Sigmoid colon (tissue), 7 donors: ENCODE measurements at places on chromosomes 2 and 18. TPM values are rescaled to one million over a fixed set of nuclear protein-coding genes. Genes with fewer than 3 reads are reported as not detected.

Gene TANC1
- total RNA-seq: 74.5 TPM

- no peaks in the 10 kb centered on the region for H3K27me3 ChIP-seq
- H3K4me3 ChIP-seq: no peak overlapping the region
- no peaks in the 10 kb centered on the region for H3K36me3 ChIP-seq
- no peak overlapping the region for H3K27ac ChIP-seq
These were observed 22.2 kb upstream of the IL1RN start for GRCh38 chr2:113105047-113105785.

- no peak for DNase-seq
- no peaks in the 10 kb centered on the region for H3K4me1 ChIP-seq
- no peaks in the 10 kb centered on the region for H3K36me3 ChIP-seq
- H3K27me3 ChIP-seq: no peaks in the 10 kb centered on the region
- H3K4me3 ChIP-seq: no peak overlapping the region
These were observed 390.6 kb downstream of the ERBB4 start for GRCh38 chr2:212147921-212148513.

DNA sequence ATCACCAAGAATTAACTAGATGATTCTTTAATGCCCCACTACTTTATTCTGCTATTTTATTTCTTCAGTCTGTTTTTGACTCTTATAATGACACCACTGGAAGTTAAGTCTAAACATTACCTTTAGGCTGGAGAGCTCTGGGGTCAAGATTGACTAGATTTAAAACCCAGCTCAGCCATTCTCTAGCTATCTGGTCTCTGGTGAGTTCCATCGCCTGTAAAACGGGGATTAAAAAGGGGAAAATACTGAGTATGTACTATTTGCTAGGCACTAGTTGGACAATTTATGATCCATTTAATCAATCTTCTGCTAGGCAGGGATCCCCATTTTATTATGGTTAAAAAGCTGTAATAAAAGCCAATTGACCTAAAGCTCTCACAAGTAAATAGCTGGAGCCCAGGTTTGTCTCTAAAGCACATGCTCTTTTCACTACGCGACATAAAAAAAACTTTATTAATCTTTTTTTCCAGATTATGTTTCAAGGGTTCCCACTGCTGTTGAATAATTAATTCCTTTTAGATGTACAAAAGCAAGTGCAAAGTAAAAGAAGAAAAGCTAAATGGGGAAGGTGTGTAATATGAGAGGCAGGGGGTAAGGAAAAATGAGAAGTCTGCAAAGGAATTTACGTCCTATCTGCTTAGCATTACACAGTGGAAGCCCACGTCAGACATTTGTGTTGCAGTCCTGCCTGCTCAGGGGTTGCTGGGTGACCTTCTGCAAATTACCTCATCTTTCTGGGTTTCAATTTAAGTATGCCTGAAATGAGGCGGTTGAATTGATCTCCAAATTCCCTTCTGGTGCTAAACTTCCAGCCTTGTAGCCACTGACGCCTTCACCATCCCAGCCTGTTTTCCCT is 918 bp upstream of the NABP1 start:
- H3K4me1 ChIP-seq: peaks cover 9% of the 10 kb centered on the region
- H3K4me3 ChIP-seq: peak overlapping the region; percentile 60
- H3K27ac ChIP-seq: peak overlapping the region; percentile 86
- DNase-seq: peak; percentile 82
- no peaks in the 10 kb centered on the region for H3K36me3 ChIP-seq
- no peaks in the 10 kb centered on the region for H3K27me3 ChIP-seq

Gene VWA3B
- not detected for total RNA-seq

Gene ITGAV
- total RNA-seq: 72.4 TPM

Gene NYAP2
- total RNA-seq: not detected

- no peaks in the 10 kb centered on the region for H3K27me3 ChIP-seq
- no peak overlapping the region for H3K27ac ChIP-seq
- no peaks in the 10 kb centered on the region for H3K36me3 ChIP-seq
- DNase-seq: no peak
- no peaks in the 10 kb centered on the region for H3K4me1 ChIP-seq
- no peak overlapping the region for H3K4me3 ChIP-seq
These were observed 294.5 kb downstream of the CCDC178 start for GRCh38 chr18:33146014-33146413.

Gene DSG4
- total RNA-seq: not detected

DNA sequence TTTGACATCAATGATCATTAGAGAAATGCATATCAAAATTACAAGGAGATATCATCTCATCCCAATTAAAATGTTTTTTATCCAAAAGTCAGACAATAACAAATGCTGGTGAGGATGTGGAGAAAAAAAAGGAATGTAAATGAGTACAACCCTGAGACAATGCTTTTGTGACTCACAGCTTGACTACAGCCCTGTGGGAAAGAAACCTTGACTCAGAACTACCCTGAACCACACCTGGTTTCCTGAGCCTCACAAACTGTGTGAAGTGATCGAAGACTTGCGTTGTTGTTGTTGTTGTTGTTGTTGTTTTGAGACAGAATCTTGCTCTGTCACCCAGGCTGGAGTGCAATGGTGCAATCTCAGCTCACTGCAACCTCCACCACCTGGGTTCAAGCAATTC is 266.6 kb upstream of the MYT1L start:
- H3K4me1 ChIP-seq: no peaks in the 10 kb centered on the region
- H3K27ac ChIP-seq: no peak overlapping the region
- no peak for DNase-seq
- no peaks in the 10 kb centered on the region for H3K27me3 ChIP-seq
- no peaks in the 10 kb centered on the region for H3K36me3 ChIP-seq

- H3K4me3 ChIP-seq: no peak overlapping the region
- DNase-seq: no peak
- no peaks in the 10 kb centered on the region for H3K4me1 ChIP-seq
- no peak overlapping the region for H3K27ac ChIP-seq
- H3K36me3 ChIP-seq: no peaks in the 10 kb centered on the region
These were observed 787.3 kb upstream of the RAB6C start for GRCh38 chr2:129192117-129192516.

DNA sequence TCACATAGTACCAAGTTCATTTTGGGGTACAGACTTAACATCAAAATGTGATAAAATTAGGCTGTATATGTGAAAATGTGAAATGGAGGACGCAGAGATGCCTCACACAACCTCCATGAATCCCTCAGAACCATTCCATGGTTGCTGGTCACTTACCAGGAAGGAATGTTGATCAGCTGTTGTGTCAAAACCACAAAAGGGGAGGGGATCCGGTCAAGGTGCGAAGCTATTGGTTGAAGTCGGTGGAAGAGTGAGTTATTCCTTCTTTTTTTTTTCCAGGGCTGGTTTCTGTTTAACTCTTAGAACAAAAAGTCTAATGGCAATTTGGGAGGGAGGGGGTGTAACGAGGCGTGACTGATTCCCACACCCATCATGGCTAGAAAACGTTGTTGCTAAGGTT is 32.3 kb upstream of the REG3A start:
- no peak for DNase-seq
- H3K27ac ChIP-seq: no peak overlapping the region
- no peaks in the 10 kb centered on the region for H3K4me1 ChIP-seq

GRCh38 chr2:218734190-218734975 is 23.7 kb downstream of the TTLL4 start:
- H3K27ac ChIP-seq: peak overlapping the region; percentile 1
- peaks cover 20% of the 10 kb centered on the region for H3K4me1 ChIP-seq
- no peak overlapping the region for H3K4me3 ChIP-seq
- no peaks in the 10 kb centered on the region for H3K27me3 ChIP-seq
- DNase-seq: no peak
- H3K36me3 ChIP-seq: no peaks in the 10 kb centered on the region

Gene CDKL4
- 0.82 TPM for total RNA-seq

GRCh38 chr2:98975611-98976010 is 39.6 kb upstream of the CRACDL start:
- H3K27me3 ChIP-seq: no peaks in the 10 kb centered on the region
- H3K36me3 ChIP-seq: no peaks in the 10 kb centered on the region
- H3K4me3 ChIP-seq: no peak overlapping the region
- no peak overlapping the region for H3K27ac ChIP-seq

Gene TUBA4B
- not detected for total RNA-seq

- H3K27me3 ChIP-seq: no peaks in the 10 kb centered on the region
- H3K4me3 ChIP-seq: no peak overlapping the region
- H3K27ac ChIP-seq: no peak overlapping the region
- DNase-seq: no peak
- H3K4me1 ChIP-seq: peaks cover 36% of the 10 kb centered on the region
These were observed 59.0 kb downstream of the TACR1 start for GRCh38 chr2:75140288-75140687.

DNA sequence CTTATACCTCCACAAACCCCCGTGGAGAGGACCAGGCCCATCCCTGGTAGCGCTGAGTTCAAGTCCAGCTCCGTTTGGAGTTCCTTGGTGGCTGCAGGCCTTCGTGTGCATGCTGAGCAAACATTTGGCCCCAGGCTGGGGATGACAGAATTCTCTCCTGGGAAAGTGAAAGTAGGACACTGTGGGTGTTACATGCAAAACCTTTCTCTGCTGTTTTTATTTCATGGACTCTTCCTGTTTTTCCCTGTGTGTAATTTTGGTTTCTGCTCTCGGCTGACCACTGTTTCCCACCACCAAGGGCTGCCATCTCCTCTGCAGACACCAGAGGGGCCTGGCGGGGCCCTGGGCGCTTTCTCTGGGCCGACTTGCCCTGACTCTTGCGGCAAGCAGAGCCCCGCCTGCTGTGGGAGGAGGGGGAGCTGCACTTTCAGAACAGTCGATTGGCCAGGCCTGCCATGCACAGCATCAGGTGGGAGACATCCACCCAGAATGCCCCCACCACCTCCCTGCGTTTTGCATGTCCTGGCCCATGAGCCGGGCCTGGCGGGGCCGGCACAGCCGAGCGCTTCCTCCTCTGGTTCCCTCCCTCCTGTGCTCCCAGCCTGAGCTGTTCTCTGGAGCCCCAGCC is 102.4 kb downstream of the CABLES1 start:
- H3K27me3 ChIP-seq: no peaks in the 10 kb centered on the region
- peak overlapping the region; percentile 81 for H3K27ac ChIP-seq
- H3K4me3 ChIP-seq: peak overlapping the region; percentile 17
- DNase-seq: peak; percentile 85
- no peaks in the 10 kb centered on the region for H3K36me3 ChIP-seq

Gene LMAN2L
- total RNA-seq: 11.9 TPM

Gene UGT1A6
- not detected for total RNA-seq

GRCh38 chr18:33517950-33518349 is 60.1 kb upstream of the ASXL3 start:
- no peaks in the 10 kb centered on the region for H3K27me3 ChIP-seq
- no peaks in the 10 kb centered on the region for H3K36me3 ChIP-seq
- H3K4me1 ChIP-seq: no peaks in the 10 kb centered on the region
- H3K4me3 ChIP-seq: no peak overlapping the region
- DNase-seq: no peak
- no peak overlapping the region for H3K27ac ChIP-seq

Gene CBLN2
- 4.6 TPM for total RNA-seq

- DNase-seq: no peak
- H3K4me3 ChIP-seq: no peak overlapping the region
- H3K27me3 ChIP-seq: no peaks in the 10 kb centered on the region
- no peak overlapping the region for H3K27ac ChIP-seq
- H3K4me1 ChIP-seq: peaks cover 9% of the 10 kb centered on the region
- no peaks in the 10 kb centered on the region for H3K36me3 ChIP-seq
These were observed 104.9 kb downstream of the VWA3B start for GRCh38 chr2:98191883-98192282.

GRCh38 chr2:240452462-240453256 is 17.2 kb downstream of the GPC1 start:
- H3K4me3 ChIP-seq: peak overlapping the region; percentile 41
- H3K36me3 ChIP-seq: no peaks in the 10 kb centered on the region
- no peaks in the 10 kb centered on the region for H3K27me3 ChIP-seq

Gene KRTCAP3
- 0.54 TPM for total RNA-seq

- no peaks in the 10 kb centered on the region for H3K4me1 ChIP-seq
- H3K4me3 ChIP-seq: no peak overlapping the region
- no peaks in the 10 kb centered on the region for H3K27me3 ChIP-seq
- no peak overlapping the region for H3K27ac ChIP-seq
- DNase-seq: no peak
These were observed 146.7 kb upstream of the VRK2 start for GRCh38 chr2:57899898-57900297.

Gene PIEZO2
- 25.9 TPM for total RNA-seq

Gene ST3GAL5
- total RNA-seq: 18.6 TPM

DNA sequence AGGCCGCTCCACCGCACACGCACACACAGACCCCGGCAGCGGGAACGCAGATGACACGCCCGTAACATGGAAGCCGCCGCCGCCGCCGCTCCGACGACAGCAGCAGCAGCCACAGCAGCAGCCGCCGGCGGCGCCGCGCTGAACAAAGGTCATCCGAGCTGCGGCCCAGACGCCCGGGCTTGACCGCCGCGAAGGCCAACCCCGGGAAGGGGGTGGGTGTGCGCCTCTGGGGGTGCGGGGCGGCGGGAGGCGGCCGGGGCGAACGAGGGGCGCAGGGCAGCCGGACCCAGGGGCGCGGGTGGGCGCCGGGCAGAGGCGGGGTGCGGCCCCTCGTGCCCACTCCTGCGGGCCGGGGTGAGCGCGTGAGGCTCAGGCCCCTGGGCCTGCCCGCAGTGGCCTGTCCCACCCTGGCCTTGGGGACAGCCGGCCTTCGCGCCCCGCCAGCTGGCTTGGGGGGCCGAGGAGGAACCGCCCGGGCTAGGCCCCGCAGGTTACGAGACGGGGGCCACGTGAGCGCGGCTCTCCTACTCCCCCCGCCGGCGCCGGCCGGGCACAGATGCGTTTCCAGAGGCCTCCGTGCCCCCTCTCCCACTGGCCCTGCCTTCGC is 1.0 kb upstream of the ZNF532 start:
- H3K27me3 ChIP-seq: no peaks in the 10 kb centered on the region
- H3K27ac ChIP-seq: peak overlapping the region; percentile 96
- H3K4me3 ChIP-seq: peak overlapping the region; percentile 66
- peaks cover 11% of the 10 kb centered on the region for H3K36me3 ChIP-seq
- peak; percentile 74 for DNase-seq
